ENCODE measurements at places on chromosomes 1 and 21. TPM values are rescaled to one million over a fixed set of nuclear protein-coding genes. Genes with fewer than 3 reads are reported as not detected.

Gene CCDC181
- total RNA-seq = 0.09 TPM

Gene OR2L13
- total RNA-seq = not detected

Gene BMP8B
- 0.19 TPM for total RNA-seq

Gene CD101
- under 0.01 TPM for total RNA-seq

Gene CYB5RL
- total RNA-seq = 4.1 TPM

Gene OPRD1
- not detected for total RNA-seq

Gene CD164L2
- not detected for total RNA-seq

Gene MYBPH
- total RNA-seq = not detected

Gene PPFIA4
- total RNA-seq = 4.7 TPM

Gene AIRE
- under 0.01 TPM for total RNA-seq

Gene FTCD
- 0.18 TPM for total RNA-seq

Gene IL24
- total RNA-seq = not detected

Gene PFKFB2
- 1.1 TPM for total RNA-seq

Gene FOXD2
- total RNA-seq = under 0.01 TPM

Gene PDC
- not detected for total RNA-seq

Gene SYPL2
- not detected for total RNA-seq

Gene HES3
- not detected for total RNA-seq

Gene FNDC5
- total RNA-seq = 0.27 TPM

Gene S100A8
- total RNA-seq = not detected

Gene USP25
- total RNA-seq = 52.2 TPM

Gene CSF3R
- total RNA-seq = not detected

Gene C1orf116
- total RNA-seq = not detected

Gene SEC16B
- 0.66 TPM for total RNA-seq

Gene TMEM35B
- total RNA-seq = 14.6 TPM

Gene LDLRAD1
- total RNA-seq = not detected

Gene CYP4Z1
- total RNA-seq = not detected

Gene FAM72B
- 1.8 TPM for total RNA-seq

Gene ZNF648
- not detected for total RNA-seq

Gene MXRA8
- total RNA-seq = 0.63 TPM

Gene SUSD4
- under 0.01 TPM for total RNA-seq

Gene C2CD2
- 21.5 TPM for total RNA-seq

Gene CTH
- 0.99 TPM for total RNA-seq

Gene ENAH
- total RNA-seq = 104 TPM

Gene TCEA3
- total RNA-seq = 0.18 TPM

Gene PLA2G2F
- total RNA-seq = not detected

Gene PSRC1
- 8.5 TPM for total RNA-seq

Gene KRTAP10-4
- not detected for total RNA-seq

Gene ATP1A4
- total RNA-seq = not detected

Gene HSPB7
- 0.38 TPM for total RNA-seq

Gene CD1C
- not detected for total RNA-seq

Gene BTBD8
- total RNA-seq = 1.8 TPM

Gene SLC22A15
- 0.47 TPM for total RNA-seq

Gene OR2T2
- not detected for total RNA-seq

Gene MIXL1
- not detected for total RNA-seq

Gene CCDC30
- 0.27 TPM for total RNA-seq

Gene SPATA6
- 3.2 TPM for total RNA-seq

Gene TRIM58
- under 0.01 TPM for total RNA-seq

Gene TNFRSF8
- total RNA-seq = 0.09 TPM

All from endothelial cell of coronary artery (primary cell).